ENCODE measurements at places on chromosomes 3 and 15.

DNA sequence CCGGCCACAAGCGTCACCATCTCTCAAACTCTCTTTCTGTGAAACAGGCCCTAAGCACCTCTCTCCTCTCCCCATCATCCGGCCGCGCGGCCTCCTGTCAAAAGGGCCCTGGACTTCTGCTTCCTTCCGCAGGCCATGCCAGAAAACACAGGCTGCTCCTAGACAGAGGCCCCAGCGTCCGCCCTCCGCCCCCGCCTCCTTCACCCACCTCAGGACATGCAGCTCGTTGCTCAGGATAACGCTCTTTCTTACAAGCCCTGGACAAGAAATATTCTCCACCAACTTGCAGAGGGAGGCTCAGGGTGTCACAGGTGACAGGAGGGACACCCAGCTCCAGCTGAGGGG is 212.0 kb downstream of the XXYLT1 start:
- H3K27me3 ChIP-seq: no peaks in the 10 kb centered on the region
- H3K36me3 ChIP-seq: no peaks in the 10 kb centered on the region
- no peak for DNase-seq
- H3K27ac ChIP-seq: peak overlapping the region; percentile 78

DNA sequence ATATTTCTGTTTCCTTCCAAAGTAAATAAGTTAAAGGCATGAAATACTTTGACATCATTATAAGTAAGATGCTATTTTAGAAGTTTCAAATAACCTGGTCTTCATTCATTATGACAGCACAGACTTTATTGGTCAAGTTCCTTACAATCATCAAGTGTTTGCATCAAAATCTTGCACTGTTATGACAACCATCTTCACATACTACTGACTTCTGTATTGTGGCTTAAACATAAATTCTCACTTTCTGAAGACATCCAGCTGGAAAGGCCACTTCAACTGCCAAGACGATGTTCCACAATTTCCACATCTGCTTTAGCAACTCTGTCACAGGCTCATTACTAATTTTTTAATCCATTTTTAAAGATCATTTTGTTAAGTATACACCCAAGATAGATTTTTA is 408.0 kb downstream of the MECOM start:
- no peak overlapping the region for H3K4me3 ChIP-seq
- H3K4me1 ChIP-seq: no peaks in the 10 kb centered on the region
- H3K36me3 ChIP-seq: no peaks in the 10 kb centered on the region
- H3K27ac ChIP-seq: no peak overlapping the region

DNA sequence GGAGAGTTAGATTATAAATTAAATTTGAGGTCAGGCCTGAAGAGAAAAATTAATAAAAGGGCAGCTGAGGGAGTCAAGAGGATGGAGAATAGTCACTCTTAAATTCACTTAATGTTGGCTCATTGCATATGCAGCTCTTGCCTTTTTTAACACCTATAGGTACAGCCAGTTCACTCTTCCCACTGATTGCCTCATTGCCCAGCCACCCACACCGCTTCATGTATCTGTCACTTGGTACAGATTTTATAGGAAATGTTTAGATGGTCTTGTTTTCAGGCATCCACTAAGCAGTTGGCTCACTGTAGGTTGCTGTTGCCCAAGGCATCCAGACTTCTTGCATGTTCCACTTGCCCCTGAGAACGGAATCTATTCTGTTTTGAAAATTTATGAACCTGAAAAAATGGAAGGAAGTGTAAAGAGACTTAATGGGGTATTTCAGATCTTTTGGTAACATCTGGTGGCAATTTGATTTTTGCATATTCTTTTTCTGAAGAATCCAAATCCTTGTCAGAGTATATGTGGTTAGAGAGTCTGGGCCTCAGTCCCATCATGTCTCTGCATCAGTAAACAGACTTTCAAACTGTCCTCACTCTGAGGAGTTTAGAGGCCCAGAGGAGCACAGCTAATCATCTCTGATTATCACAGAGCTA is 151.9 kb downstream of the RBPMS2 start:
- H3K27ac ChIP-seq: no peak overlapping the region
- DNase-seq: no peak
- H3K36me3 ChIP-seq: no peaks in the 10 kb centered on the region
- peaks cover 20% of the 10 kb centered on the region for H3K4me1 ChIP-seq
- H3K27me3 ChIP-seq: no peaks in the 10 kb centered on the region

DNA sequence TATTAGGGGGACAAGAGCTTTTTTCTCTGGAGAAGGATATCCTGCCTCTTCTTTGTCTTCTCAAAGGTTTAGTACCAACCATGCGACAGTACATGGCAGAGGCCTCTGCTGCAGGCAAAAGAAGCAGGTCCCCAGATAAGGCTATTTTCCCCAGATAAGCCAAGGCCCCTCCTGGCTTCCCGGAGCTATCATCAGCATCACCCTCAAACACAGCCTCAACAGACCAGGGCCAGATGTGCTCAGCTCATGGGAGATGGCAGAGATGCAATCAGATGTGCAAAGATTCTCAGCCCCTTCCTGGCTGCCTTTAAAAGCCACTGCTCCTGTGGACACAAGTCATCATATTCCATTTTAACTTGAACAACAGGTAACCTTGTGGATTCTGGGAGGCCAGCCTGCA is 49.0 kb downstream of the NTRK3 start:
- H3K36me3 ChIP-seq: no peaks in the 10 kb centered on the region
- no peaks in the 10 kb centered on the region for H3K4me1 ChIP-seq

DNA sequence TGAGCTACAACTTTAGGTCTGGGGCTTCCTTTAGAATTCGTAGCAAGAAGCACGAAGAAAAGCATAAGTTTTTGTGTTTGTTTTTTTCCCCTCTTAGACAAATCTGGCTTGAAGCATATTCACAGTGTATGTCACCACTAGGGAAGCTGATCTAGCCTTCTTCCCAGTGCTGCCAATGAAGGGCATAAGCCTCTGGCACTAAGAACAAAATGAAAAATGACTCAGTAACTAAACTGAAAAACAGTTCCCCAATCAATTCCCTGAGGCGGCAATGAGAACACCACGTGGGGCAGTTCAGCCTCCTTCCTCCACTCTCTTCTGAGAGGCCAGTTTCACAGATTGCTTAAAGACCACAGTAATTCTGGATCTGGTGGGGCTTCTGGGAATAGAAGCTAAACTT is 338.1 kb downstream of the GAP43 start:
- H3K4me1 ChIP-seq: no peaks in the 10 kb centered on the region
- H3K27ac ChIP-seq: no peak overlapping the region
- DNase-seq: no peak
- no peak overlapping the region for H3K4me3 ChIP-seq
- H3K27me3 ChIP-seq: no peaks in the 10 kb centered on the region

DNA sequence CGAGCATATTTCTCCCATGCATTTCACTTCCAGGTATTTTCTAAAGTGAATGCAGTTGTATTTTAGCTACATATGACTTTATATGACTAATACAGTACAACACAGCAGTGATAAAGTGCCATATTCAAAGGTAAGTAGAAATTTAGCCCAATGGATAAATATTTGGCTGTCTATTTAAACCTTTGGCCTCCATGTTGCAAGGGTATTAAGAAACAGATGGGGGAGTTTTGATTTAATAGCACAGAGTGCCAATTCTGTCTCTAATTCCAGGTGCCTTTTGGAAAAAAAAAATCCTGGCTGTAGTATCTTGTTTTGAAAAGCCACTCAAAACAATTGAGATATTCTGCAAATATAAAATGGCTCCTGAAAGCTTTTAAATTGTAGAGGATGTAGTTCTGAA is 44.9 kb upstream of the SGO1 start:
- H3K4me3 ChIP-seq: no peak overlapping the region
- no peaks in the 10 kb centered on the region for H3K27me3 ChIP-seq
- no peak overlapping the region for H3K27ac ChIP-seq
- no peaks in the 10 kb centered on the region for H3K4me1 ChIP-seq
- H3K36me3 ChIP-seq: no peaks in the 10 kb centered on the region
- DNase-seq: no peak

DNA sequence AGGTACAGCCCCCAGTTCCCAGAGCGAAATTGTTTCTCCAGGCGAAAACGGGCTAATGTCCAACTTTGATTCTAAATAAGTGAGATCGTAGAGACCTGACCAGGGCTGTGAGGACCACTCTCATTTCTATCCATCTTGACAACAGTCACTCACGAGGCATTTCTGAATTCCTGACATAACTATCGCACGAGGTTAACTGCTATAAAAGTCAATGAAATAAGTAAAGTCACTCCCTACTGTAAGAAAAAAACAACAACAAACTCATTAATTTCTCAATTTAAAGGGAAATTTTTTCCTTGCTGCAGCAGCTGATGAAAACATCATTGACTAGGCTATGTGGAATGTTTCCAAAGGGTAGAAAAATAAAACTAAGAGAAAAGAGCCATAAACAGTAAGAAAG is 69.1 kb downstream of the GREM1 start:
- no peak for DNase-seq
- no peak overlapping the region for H3K4me3 ChIP-seq
- H3K27me3 ChIP-seq: no peaks in the 10 kb centered on the region
- H3K36me3 ChIP-seq: no peaks in the 10 kb centered on the region
- peaks cover 2% of the 10 kb centered on the region for H3K4me1 ChIP-seq

GRCh38 chr3:163476179-163476578 is 1602.1 kb downstream of the SI start:
- H3K27ac ChIP-seq: no peak overlapping the region
- H3K4me1 ChIP-seq: no peaks in the 10 kb centered on the region
- DNase-seq: no peak
- no peak overlapping the region for H3K4me3 ChIP-seq
- H3K36me3 ChIP-seq: no peaks in the 10 kb centered on the region

- peak overlapping the region; percentile 47 for H3K4me3 ChIP-seq
- no peak overlapping the region for H3K27ac ChIP-seq
- no peaks in the 10 kb centered on the region for H3K27me3 ChIP-seq
- no peak for DNase-seq
- H3K4me1 ChIP-seq: peaks cover 61% of the 10 kb centered on the region
Observed at GRCh38 chr15:41777421-41777973, 3.2 kb downstream of the MAPKBP1 start.

- no peak for DNase-seq
- peak overlapping the region; percentile 9 for H3K27ac ChIP-seq
- no peaks in the 10 kb centered on the region for H3K27me3 ChIP-seq
Observed at GRCh38 chr3:179526482-179526881, 36.2 kb upstream of the ACTL6A start.

DNA sequence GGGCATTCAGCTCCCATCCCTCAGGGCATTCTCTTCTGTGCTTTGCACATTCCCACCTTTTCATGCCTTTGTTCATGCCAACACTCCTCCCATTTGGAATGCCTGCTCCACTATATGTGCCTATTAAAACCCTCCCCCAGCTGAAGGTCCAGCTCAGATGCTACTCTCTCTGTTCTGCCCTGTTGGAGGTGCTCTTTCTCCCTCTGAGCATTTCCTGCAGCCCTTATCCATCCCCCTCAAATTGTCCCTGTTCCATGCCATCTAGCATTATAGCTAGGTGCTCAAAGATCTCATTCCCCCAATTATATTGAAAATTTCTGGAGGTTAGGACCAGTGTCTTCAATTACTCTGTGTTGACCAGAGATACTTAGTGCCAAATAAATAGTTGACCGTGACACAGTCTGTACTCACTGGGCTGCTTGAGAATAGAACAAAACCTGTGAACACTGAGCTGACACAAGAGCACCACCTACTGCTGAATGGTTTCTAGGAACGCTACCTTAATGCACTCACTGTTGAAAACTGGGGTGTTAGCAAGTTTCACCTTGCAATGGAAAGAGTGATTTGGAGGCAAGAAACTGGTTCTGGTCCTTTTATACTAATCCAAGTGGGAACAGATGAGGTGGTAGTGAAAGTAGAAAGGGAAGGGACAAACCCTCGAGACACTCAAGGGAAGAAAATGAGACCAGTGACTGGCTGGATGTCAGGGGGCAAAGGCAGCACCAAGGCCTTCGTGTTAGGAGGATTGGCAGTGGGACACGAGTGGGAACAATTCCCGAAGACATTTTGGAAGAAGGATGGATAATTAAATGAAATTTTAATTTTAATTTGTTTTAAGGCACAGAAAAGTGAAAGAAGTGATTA is 289.8 kb upstream of the ROPN1 start:
- no peaks in the 10 kb centered on the region for H3K27me3 ChIP-seq
- no peak for DNase-seq
- peaks cover 2% of the 10 kb centered on the region for H3K36me3 ChIP-seq
- H3K27ac ChIP-seq: no peak overlapping the region
- H3K4me3 ChIP-seq: no peak overlapping the region
- H3K4me1 ChIP-seq: peaks cover 18% of the 10 kb centered on the region

DNA sequence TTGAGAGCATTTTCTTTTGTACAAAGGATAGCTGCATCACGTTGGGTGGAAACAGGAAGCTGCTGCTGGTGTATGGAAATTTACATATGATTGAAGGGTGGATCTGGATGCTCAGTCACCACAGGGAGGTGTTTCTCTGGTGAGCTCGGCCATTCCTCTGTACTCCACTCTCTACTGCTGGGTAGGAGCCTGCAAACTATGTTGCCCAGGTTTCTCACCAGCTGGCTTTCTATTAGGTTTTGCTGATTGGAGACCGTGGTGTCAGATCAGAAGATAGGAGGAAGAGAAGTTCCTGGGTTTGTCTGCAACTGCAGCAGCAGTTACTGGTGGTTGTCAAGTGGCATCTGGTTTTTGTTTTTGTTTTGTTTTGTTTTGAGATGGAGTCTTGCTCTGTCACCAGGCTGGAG is 61.7 kb downstream of the TAMM41 start:
- DNase-seq: no peak
- no peaks in the 10 kb centered on the region for H3K27me3 ChIP-seq
- peaks cover 14% of the 10 kb centered on the region for H3K36me3 ChIP-seq
- H3K4me3 ChIP-seq: no peak overlapping the region
- no peak overlapping the region for H3K27ac ChIP-seq
- no peaks in the 10 kb centered on the region for H3K4me1 ChIP-seq

GRCh38 chr15:83462026-83462425 is 14.9 kb downstream of the SH3GL3 start:
- peaks cover 3% of the 10 kb centered on the region for H3K4me1 ChIP-seq
- no peaks in the 10 kb centered on the region for H3K36me3 ChIP-seq
- DNase-seq: no peak
- H3K27ac ChIP-seq: no peak overlapping the region
- peaks cover 4% of the 10 kb centered on the region for H3K27me3 ChIP-seq

DNA sequence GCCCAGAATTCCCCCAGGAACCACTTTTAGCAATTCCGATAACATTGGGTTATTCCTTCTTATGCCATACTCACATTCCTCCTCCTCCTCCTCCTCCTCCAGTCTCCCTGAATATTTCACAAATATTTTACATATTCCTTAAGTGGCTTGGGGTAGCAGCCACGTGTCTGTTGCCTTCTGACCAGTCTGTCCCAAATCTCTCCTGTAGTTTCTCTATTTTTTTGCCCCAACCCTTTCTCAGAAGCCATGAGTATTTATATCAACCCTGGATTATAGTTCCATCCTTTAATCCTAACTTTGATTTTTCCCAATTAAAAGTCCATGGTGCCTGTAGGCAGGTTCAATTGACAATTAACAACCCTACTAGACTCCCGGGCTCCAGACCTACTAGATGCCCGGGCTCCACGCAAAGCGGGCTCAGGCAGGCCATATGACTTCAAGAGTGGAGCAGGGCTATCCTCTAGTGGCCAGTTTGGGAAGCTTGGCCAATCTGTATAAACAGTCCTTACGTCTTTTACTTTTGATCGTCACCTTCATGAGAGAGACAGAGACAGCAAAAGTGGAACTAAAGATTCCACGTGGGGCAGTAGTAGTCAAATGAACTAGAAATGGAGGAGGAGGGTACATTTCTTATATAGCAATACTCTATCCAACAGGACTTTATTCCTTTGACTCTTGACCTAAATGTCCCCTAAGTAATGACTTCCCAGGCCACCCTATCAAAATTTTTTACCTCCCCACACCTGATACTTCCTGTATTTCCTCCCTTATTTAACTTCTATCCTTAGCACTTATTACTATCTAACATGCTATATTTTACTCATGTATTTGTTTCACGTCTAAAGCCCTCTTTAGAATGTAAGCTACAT is 69.7 kb downstream of the USF3 start:
- no peaks in the 10 kb centered on the region for H3K36me3 ChIP-seq
- H3K27ac ChIP-seq: no peak overlapping the region
- no peak overlapping the region for H3K4me3 ChIP-seq
- peak; percentile 38 for DNase-seq
- H3K4me1 ChIP-seq: no peaks in the 10 kb centered on the region
